HCT116 (cell line): ENCODE measurements at places on chromosomes 7 and 10. TPM values are rescaled to one million over a fixed set of nuclear protein-coding genes. Genes with fewer than 3 reads are reported as not detected.
A peak's percentile ranks its signal among the peaks of the same experiment; 100 is the strongest.

Gene GPR26
- total RNA-seq = not detected

Gene SAMD8
- 23.6 TPM for total RNA-seq

GRCh38 chr7:107344286-107344685 lies 125.6 kb upstream of the GPR22 start:
- no peak for DNase-seq

- DNase-seq = no peak
Measured at GRCh38 chr7:47501406-47501805, 80.5 kb downstream of the TNS3 start.

DNA sequence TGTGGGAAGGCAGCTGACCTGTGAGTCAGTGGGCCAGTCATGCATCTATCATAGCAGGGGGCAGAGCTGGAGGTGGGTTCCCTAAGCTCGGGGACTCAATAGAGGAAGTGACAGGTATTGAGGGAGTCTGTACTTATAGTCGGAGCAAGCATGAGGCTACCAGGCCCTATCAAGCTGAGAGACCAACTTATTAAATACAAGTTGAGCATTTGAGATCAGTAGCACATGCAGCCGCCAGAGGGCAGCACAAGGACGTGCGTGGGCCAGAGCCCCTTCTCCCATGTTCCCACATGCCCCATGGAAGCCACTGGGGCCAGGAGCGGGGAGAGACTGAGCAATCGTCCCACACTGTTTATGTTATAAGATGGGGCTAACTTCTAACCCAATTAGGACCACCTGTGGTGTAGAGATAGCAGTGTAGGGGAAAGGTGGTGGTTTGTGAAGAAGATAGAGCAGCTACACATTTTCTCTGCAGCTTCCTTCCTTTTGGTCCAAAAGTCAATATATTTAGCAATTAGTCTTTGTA lies 13.0 kb upstream of the STK31 start:
- DNase-seq = peak; percentile 76

- DNase-seq = no peak
Measured at GRCh38 chr10:3081383-3081981, 14.1 kb downstream of the PFKP start.

DNA sequence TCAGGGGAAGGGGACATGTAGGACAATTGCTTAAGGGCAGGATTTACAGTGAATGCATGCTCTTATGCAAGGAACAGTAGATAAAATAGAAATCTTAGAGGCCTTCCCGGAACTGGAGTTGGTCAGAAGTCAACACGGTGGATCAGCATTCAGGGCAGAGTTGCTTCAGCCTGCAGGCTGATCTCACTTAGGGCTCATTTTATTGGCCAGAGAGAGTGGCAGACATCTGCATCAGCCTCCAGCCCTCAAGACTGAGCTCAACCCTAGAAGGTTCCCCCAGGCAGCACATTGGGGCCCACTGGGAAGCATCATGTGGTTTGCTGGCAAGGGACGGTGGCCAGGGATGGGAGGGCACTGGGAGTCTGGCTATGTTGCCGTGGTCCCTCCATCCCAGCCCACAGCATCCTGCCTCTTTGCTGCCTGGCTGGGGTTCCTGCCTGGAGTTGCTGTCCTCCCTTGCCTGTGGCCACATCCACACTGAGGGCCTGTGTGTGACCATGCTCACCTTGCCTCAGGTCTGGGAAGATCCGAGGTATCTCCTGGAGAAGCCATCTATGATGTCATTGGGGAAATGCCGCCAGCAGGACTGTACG lies 13.0 kb downstream of the SCART1 start:
- DNase-seq = no peak

Gene MYL10
- total RNA-seq = not detected

Gene PDE1C
- total RNA-seq = 0.17 TPM

DNA sequence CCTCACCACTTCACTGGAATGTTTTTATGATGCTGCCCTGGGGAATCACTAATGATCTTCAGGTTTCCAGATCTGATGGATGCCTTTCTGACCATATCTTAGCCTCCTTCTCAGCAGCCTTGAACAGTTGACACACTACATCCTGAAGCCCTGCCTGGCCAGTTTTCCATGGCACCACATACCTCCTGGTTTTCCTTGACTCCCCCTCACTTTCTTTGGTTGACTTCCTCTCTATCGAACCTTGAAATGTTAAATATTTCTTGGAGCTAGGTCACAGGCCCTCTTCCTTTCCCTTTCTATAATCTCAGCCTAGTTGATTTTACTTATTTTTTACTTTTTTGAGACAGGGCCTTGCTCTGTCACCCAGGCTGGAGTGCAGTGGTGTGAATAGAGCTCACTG lies 108.8 kb upstream of the CDK1 start:
- no peak for DNase-seq

DNA sequence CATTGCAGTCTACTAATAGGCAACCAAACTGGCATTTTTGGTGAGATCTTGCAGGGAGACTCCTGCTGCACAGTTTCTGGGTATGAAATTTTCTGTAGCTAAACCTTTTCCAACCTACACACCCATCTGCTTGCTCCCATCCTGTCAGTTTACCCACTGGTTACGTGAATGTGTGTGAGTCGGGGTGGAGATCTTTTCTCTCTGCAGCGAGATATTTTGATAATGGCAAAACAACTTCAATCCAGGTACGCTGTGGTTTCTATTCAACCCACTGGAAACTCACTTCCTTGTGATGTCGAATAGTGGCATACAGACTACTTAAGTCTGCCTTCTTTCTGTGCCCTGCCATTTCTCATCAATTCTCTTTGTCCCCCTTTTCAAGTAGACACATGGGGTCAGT lies 4.5 kb downstream of the PLEKHA1 start:
- DNase-seq = no peak

Gene PTPRN2
- 2.1 TPM for total RNA-seq

Gene TMEM236
- total RNA-seq = 0.07 TPM

DNA sequence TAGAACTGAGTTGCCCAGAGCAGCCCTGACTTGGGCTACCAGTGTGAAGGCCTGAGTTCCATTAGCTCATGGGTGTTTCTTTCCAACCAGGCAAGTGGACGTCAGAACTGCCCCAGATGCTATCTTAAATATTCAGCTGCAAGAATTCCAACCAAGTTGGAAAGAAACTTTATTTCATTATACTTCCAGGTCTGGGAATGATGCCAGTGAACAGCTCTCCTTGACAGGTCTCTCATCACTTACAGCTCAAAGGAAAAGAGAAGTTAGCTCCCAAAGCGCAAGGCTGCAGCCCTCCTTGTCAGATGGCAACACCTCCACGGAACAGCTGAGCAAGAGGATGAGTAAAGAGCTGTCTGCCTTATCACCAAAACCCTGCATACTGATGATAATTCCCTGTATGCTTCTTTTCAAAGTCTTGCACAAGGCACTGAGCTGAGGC lies 255.5 kb upstream of the AOAH start:
- DNase-seq = no peak

GRCh38 chr7:78279032-78279431 lies 480.5 kb downstream of the PHTF2 start:
- DNase-seq = no peak

DNA sequence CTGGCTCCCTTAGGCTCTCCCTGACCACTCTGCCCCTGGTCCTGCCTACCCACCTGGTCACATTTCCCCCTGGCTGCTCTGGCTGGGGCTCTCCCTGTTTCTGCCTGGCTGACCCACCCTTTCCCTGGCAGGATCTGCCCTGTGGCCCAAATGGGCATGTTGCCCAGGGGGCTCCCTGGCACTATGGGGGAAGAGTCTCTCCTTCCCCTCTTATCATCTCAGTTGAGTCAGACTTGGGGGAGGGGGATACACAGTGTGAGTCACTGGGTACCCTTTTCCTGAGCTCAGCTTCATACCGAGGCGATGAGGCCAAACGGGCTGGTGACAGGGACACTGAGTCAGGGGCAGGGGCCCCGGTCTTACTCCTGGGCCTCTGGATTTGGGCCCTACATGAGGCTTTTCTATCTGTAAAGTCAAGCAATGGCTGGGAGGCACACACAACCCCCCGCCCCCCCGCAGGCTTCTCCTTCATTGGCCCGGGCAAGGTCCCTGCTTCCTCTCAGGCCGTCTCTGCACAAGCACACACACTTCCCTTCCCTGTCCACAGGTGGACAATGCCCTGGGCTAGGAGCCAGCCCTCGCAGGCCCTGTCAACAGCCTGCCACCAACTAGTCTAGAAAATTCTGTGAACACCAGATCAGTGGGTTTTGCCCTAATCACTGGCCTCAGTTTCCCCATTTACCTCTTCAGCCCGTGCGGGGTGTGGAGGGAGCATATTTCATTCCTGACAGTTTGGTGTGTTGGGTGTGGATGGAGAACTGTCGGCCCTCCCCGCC lies 627 bp upstream of the FLNC start:
- DNase-seq = no peak

DNA sequence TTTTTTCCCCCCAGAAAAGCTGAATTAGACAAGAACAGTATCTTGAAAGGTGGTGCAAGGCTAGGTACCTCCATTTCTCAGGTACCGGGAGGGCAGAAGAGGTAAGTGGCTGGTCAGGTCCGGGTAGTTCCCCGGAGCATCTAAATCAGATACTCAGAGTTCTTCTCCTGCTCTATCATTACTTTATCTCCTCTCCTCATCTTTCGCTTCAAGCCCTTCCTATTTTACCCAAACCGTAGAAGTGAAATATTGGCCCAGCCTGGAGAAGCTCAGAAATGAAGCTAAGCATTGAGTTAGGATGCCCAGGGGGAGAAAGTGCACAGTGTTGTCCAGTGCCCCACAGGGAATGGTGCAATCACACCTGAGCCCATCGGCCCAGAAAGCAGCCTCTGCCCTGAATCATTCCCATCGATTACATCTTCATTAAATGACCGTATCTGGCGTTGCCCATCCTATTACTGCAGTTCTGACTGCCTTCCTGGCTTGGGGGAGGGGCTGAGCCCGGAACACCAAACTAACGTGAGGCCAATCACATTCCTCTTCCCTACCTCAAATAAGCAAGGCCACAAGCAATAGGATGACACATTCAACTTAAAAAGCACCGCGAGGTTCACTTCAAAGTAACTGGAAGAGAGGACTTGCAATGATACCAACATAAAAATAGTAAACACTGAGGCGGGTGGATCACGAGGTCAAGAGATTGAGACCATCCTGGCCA lies 116.5 kb downstream of the PRPF18 start:
- DNase-seq = no peak

GRCh38 chr7:134645935-134646334 lies 718 bp upstream of the BPGM start:
- DNase-seq = no peak

GRCh38 chr10:133537546-133538545 lies 10.7 kb downstream of the CYP2E1 start:
- no peak for DNase-seq

Gene SH2D4B
- 0.22 TPM for total RNA-seq

- no peak for DNase-seq
Measured at GRCh38 chr7:30471205-30471604, 7.4 kb downstream of the NOD1 start.

- DNase-seq = no peak
Measured at GRCh38 chr10:43120116-43120928, 17.9 kb upstream of the CSGALNACT2 start.

DNA sequence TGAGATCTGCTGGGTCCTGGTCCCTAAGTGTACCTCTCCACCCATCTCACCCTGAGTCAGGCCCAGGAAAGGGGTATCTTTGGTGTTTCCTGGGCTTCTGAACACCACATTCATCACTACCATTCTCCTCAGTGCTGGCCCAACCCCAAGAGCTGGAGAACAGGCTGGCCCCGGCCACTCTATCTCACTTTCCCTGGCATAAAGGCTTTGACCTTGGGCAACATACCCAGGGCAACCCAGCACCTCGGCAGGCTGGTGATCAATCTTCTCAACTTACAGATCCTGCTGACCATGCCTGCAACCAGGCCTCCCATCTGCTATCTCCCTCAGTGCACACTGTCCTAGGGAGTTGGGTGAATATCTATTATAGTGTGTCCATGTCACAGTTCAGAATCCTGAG lies 2.1 kb downstream of the VSIR start:
- no peak for DNase-seq

GRCh38 chr10:3452173-3452626 lies 279.6 kb upstream of the PITRM1 start:
- DNase-seq = no peak

Gene TNS3
- total RNA-seq = 9.1 TPM

Gene LSM5
- 81.0 TPM for total RNA-seq

GRCh38 chr7:9603291-9603690 lies 1169.9 kb downstream of the NXPH1 start:
- DNase-seq = no peak

DNA sequence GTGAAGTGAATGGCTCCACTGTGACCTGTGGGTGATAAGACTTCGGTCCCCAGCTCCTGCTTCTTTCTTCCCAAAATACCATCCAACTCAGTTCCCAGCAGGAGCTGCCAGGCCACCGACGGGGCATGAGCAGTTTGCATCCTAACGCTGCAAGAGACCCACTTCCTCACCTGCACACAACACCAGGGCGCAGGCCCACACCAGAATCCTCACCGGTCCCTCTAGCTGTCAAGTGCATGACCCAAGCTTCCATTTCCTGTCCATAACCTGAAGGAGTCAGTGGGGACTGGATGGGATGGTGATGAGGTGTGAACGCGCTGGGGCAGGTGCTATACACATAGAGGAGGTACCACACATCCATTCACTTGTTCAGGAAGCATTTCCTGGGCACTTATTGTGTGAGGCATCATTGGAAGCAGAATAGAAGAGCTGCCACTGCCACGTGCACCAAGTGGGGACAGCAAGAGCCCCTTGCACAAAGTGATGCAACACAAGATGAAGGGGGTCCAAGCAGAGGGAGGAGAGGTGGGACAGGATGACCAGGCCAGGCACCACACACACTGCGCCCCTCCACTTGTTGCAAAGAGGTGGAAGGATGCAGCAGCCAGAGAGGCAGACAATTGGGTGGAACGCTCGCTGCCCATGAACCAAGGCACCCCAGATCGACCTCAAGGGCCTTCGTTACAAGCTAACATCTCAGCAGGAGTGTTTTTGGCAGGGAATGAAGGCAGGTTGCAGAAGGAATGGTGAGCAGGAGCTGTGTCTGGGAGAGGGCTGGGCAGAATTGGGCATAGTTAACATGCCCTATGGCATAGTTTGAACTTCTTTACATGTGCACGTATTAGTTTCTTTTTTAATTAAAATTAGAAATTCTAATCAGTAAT lies 605.8 kb upstream of the MGMT start:
- DNase-seq = no peak

Gene AKR1C1
- 2.1 TPM for total RNA-seq

DNA sequence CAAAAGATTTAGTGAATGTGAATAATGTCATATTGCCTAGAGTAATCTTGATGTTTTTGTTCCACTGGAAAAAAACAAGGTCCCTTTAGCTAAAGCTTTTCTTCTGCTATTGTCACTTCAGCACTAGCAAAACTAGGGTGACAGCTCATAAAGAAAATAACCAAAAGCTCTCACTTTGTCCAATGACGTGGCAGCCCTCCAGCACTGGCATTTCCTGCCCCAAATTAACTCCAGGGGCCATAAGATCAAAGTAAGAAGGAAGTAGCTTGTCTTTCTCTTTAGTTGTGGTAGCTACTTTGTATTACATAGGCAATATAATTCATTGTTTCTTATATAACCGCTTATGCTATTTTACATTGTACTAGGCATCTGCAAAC lies 47.3 kb downstream of the LRRN3 start:
- peak; percentile 62 for DNase-seq

Gene VDAC2
- 289 TPM for total RNA-seq
